Stimulated activated CD8-positive, alpha-beta memory T cell treated with anti-CD3 and anti-CD28 coated beads, Interleukin-7, amount 100 ng/mL, for 1 hour (primary cell): ENCODE measurements at places on chromosomes 11 and 22.

- DNase-seq = no peak
Measured at GRCh38 chr22:40567626-40568328, 68.7 kb downstream of the MRTFA start.

DNA sequence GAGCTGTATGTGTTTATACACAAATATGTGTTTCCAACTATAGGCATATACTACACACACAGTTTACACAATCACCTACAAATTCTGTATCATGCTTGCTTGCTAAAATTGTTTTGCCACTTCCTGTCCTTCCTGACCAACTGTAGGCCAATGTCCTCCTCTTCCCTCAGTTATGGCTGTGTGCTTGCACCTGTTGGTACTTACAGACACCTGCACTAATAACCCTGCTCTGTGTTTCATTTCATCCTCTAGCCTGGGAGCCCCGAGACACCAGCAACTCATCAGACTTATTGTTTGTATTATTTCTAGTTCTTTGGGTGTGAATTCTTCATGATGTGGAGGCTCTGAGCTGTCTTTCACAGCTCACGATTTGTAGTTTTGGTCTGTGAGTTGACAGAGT is 1.8 kb upstream of the NCF4 start:
- DNase-seq = no peak

DNA sequence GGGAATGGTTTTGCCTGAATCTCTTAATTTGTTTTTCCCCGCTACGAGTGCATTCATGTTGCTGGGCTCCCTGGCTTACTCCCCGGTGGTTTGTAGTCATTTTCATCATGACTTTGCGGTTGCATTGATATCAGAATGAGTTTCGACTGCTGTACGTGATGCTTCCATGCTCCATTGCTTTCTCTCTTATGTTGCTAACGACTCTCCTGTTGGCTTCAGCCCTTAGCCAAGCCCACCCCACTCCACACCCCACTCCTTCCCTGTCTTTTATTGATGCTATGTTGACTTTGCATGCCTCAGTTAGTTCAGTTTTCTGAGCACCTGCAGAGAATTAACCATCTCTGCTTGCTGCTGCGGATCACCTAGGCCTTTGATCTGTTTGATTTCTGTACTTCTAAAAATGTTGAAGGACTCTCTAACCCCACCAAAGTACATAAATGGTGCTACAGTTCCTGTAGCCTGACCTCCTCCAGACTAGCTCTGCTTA is 65.3 kb downstream of the ARFGAP2 start:
- DNase-seq = no peak

GRCh38 chr11:72696866-72697700 is 22.9 kb upstream of the PDE2A start:
- no peak for DNase-seq

GRCh38 chr11:74279256-74279655 is 32.2 kb downstream of the P4HA3 start:
- no peak for DNase-seq

DNA sequence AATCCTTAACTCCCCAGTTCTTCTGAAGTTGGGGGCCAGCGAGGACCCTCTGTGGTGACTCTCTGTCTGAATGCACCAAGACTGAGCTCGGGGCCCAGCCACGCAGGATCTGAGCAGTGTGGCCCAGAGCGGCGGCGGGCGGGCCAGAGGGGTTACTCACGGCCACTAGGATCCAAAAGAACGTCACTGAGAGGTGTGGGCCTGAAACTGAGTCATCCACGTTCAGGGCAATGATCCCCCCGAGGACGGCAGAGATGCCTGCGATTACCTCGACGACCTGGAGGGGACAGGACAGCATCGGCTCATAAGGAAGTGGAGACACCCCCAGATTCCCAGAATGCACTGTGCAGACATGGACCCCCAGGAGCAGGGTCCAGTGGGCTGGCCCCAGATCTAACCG is 11.2 kb downstream of the MLC1 start:
- no peak for DNase-seq
